ENCODE measurements at places on chromosomes 3 and 15.

DNA sequence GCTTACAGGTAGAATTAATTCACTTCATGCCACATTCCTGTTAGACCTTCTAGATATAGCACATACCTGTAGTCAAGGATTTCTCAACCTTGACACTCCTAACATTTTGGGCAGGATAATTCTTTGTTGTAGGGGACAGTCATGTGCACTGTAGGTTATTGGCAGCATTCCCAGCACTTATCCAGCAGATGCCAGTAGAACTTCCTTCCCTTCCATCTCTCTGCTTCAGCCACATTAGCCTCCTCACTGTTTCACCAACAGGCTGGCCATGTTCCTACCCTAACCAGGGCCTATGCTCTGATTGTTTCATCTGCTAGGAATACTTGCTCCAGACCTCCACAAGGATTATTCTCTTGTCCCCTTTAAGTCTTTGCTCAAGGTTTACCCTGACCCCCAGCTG lies 68.0 kb upstream of the STAC start:
- no peak for DNase-seq

- no peak for DNase-seq
These were observed 694 bp upstream of the EEFSEC start for GRCh38 chr3:128152419-128153155.

GRCh38 chr3:165555785-165556184 lies 281.4 kb downstream of the BCHE start:
- DNase-seq, result no peak

DNA sequence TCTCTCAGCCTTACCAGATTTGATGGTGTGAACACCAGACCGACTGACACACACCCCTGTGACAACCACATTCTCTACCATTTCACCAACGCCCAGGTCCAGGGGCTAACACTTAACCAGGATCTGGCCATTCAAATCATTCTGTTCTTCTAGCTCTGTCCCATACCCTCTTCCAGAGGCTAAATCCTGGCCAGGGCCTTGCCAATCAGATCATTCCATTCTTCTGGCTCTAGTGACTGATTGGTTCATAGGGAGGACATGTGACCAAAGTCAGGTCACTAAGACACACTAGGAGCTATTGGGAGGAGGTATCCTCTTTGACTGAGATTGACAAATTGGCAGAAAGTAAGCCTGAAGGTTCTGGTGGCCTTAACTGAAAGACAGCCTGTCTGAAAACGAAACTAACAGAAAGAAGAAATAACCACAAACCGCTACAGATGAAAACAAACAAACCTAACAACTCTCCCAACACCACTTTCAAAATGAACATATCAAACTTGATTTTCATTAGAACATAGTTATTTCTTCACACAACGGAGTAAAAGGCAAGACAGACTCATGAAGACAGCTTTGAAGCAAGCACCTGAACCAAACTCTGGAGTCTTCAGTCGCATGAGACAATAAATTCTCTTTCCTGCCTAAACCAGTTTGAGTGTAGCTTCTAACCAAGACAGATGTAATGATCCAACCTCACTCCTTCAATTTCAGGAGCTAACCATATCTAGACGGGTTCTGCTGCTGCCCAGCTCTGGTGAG lies 68.5 kb downstream of the TRANK1 start:
- no peak for DNase-seq

- DNase-seq, result no peak
These were observed 424.5 kb downstream of the TIGIT start for GRCh38 chr3:114718071-114718897.

DNA sequence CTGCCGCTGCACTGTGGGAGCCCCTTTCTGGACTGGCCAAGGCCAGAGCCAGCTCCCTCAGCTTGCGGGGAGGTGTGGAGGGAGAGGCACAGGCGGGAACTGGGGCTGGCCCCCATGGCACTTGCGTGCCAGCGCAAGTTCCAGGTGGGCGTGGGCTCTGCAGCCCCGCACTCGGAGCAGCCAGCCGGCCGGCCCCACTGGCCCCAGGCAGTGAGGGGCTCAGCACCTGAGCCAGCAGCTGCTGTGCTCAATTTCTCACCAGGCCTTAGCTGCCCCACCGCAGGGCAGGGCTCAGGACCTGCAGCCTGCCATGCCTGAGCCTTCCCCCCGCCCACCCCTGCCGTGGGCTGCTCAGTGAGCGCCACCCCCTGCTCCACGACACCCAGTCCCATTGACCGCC lies 4.6 kb upstream of the GPR156 start:
- DNase-seq, result no peak

DNA sequence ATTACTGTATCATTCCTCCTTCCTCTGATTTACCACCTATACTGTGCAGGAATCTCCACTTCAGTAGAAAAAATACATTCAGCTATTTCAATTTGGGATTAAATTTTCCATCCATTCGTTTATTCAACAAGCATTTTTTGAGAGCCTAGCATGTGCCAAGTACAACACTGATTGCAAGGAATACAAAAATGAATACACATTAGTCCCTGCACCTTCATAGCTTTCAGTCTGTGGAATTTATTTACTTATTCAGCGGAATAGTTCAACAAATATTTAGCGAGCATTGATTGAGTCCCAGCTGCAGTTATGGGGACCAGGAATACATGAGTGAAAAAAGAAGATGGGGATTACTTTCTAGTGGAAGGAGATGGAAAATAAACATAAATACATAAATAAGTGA lies 606.8 kb upstream of the TBL1XR1 start:
- no peak for DNase-seq

- peak; percentile 75 for DNase-seq
These were observed 285.0 kb downstream of the SQOR start for GRCh38 chr15:45919806-45920205.

DNA sequence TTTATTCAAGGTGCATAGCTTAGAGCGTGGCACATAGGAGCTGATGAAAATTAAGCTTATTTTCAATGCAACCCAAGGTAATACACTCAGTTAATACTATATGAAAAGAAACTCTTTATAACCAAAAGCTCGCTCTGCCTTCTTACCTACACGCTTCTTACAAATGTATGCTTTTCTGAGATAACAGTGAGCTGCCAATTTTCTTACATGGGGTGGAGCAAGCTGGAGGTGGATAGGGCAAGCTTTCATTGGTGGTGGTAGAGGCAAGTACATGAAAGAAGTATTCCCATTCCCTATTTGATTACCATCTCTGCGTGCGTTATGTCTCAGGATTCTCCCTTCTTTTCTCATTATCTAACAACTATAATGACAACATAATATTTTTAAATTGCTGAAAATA lies 8.9 kb downstream of the DZIP3 start:
- DNase-seq, result no peak

- no peak for DNase-seq
These were observed 5.4 kb upstream of the TBC1D5 start for GRCh38 chr3:17747890-17748247.

Data from upper lobe of right lung (tissue), 1 donor.